Kasumi-1 (cell line): ENCODE measurements at places on chromosomes 1 and 21.

- no peak for DNase-seq
Observed at GRCh38 chr1:240831191-240831631, 219.3 kb upstream of the GREM2 start.

DNA sequence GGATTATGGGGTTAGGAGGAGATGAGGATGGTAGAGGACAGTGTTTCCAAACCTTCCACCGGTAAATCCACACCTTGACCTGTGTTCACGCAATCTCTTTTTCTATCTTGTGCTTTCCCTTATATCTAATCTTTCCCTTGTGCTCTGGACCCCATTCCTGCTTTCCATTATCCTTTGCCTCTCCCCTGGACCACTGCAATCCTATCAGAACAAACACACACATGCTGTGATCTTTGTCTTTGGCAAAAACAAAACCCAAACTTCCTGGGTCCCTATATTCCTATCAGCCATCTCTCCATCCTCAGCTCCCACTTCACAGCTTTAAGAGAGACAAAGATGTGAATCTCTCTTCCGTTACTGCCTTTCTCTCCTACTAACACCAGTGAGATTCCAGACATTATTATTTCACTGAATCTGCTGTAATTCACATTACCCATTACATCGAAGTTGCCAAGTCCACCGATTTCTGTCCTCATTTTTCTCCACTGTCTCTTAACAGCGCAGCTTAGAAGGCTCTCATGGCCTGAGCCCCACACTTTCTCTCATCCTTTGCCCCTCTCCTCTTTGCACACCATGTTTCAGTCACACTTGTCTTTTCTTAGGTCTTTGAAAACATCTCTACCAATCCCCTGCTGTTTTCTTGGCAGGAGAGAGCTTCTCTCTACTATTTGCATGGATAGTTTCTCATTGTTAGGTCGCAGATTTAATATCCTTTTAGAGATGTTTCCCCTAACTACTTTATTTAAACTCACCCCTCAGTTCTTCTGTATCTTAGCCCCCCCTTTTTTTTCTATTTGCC, 230.0 kb upstream of the B3GALT2 start:
- DNase-seq: no peak

GRCh38 chr1:75214017-75214416, 79.8 kb downstream of the LHX8 start:
- no peak for DNase-seq

- no peak for DNase-seq
Observed at GRCh38 chr1:41833519-41834000, 85.2 kb downstream of the HIVEP3 start.

DNA sequence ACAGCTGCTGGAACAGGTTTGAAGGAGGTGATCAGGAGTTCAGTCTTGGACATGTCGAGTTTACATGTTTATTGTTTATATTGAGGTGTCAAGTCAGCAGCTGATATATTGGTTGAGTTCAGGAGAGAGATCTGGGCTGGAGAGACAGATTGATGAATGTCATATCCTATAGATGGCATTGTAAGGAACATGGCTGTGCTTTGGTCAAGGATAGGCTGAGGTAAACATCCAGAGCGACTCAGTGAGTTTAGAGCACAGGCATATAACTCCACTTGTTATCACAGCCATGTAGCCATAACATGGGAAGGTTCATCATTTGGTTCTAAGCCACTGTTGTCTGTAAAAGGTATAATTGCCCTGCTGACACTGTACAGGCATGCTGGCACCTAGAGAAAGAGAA, 5.5 kb upstream of the MYOCOS start:
- no peak for DNase-seq

DNA sequence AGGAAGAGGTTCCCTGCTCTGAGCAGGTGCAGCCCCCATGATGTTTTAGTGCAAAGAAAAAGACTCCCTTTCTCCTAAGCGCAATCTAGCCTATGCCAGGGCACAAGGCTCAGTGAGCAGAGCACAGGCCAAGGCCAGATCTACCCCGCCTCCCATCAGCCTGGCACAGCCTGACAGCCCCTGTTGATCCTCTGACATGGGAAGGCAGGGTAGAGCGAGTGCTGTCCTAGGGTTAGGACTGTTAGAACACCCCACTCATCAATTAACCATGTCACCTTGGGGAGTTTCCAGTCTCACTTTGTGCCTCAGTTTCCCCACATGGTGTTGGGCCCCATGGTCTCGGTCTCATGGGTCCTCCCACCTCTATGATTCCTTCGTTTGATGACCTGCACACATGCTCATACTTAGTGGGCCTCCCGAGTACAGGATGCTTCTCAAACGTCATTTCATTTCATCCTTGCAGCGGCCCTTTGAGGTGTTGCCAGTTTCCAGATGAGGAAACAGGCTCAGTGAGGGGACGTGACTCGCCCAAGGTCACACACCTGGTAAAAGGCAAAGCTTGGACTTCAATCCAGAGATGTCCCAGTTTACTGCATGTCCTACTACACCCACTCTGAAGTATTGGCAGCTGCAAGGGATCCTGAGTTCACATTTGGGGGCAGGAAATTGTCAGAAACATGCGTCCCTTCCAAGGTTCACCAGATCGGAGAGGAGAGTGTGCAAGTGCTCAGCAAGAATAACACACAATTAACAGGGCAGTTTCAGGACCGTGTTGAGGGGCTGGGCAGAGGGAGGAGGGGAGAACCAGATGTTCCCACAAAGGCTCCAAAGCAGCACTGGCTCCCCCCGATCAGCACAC, 213.3 kb downstream of the TRABD2B start:
- DNase-seq: no peak

DNA sequence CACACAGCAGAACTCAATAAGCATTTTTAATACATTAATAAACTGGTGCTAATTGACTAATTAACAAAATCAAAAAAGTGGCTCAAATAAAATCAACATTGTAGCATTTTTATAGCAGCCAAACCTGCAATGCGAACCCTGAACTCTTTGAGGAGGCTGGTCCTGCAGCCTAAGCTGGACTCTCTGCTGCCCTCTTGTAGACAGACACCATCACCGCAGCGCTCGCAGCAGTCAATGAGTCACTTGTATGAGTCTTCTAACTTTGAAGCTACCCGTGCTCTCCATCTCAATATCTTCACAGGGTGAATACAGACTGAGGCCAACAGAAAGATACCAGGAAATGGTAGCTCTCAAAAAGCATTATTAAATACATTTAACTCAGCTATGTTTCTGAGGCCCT, 9.7 kb upstream of the KRTAP7-1 start:
- peak; percentile 67 for DNase-seq

- DNase-seq: no peak
Observed at GRCh38 chr1:230103306-230104173, 36.5 kb downstream of the GALNT2 start.

DNA sequence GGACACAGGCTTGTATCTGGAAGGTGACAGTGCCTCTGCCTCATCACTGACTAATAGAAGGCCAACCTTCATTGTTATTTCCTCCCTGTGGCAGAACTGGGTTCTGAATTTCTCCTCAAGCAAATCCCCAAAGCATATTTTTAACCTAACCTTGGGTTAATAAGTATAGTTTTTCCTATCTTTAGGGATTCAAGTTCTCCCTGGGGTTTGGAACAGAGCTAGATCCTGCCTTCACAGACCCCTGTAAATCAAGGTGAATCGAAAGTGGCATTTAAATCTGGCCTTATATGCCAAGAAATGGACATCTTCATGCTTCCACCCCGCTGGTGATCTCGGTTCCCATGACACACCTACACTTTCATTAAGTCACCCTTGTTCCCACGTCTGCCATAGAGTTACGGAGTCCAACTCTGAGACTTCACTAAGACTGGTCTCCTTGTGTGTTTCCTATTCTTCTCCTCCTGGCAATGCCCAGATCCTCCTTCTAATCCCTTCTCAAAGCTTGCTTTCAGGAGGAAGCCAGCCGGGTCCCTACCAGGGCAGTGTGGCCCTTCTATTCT, 4.3 kb upstream of the CHI3L2 start:
- DNase-seq: no peak

DNA sequence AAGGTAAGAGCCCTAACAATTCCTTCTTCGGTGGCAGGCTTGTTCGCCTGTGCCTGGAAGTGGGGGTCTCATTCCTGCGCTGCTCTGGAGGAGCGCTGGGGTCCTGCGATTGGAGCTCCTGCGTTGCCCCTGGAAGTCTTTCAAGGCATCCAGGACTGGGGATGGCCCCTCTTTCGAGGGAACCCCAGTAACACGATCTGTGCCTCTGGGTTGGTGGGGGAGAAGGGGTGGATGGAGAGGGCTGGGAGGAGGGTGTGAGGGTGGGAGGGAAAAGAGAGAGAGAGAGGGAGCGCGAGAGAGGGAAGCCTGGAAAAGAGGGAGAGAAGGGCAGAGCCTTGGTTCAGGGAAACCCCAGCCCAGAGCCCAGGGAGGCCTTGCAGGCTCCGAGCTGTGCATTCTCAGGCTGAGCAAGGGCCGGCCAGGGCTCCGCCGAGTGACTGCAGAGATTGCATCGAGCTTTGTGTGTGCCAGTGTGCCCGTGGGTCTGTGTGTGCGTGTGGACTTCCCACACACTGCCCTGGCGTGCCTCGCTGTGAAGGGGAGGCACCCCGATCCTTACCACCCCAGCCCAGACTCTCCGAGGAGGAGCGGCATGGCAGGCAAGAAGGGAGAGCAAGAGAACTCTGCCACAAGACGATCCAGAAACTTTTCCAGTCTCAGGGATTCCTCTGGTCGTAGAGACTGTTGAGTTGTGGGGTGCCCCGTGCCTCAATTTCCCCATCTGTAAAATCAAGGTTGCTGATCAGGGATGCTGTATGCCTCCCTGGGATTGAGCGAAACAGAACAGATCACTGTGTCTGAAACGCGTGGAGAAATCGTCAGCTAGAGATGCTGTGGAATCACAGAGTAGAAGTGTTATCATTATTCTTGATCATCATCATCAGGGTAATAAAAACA, 619 bp downstream of the BCL9 start:
- no peak for DNase-seq

DNA sequence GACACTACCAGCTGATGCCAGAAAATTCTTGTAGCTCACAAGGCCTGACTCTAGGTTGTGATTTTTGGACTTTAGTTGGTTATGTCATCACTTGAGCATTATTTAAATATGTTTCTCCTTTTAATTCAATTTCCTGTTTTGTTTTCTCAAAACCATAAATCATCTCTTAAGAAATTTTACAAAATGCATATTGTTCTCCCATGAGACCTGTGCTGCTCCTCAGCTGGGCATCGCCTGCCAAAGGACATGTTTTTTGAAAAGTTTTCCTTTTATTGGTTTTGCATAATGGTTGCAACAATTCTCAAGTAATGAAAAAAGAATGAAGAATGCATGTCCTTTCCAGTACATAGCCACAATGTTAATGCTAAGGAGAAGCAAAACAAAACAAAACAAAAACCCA, 204.7 kb upstream of the LYPLAL1 start:
- no peak for DNase-seq

DNA sequence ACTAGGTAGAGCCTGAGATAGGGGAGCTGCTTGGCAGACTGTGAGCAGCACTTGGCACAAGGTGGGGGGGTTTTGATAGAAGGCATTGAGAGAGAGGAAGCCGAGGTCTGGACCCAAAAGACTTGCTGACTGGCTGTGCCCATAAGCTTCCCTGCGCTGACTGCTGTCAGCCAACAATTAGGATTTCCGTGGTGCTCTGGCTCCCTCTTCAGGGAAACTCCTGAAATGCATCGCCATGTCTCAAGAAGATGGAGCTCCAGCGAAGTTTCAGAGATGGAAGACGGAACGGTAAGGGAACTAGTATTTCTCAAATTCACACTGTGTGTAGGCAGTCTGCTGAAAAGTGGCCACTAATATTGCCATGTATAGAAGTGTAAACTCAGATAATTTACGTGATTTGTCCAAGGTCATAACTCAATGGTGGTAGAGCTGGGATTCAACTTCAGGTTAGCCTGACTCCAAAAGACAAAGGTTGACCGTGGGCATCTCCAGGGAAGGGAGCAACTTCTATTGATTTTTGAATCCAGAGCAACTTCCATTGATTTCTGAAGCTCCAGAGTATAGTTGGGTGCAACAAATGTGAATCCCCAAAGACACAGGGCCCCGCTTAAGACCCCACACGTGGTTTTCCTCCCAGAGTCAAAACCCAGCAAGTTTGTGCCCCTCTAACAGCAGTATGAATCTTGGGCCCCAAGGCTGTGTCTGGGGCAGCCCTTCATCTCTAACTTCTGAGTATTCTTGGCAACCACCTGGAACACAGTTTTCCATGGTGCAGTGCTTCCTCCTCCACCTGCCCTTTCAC, 44.5 kb upstream of the CRNN start:
- DNase-seq: peak; percentile 88

- DNase-seq: no peak
Observed at GRCh38 chr1:166066107-166066506, 100.7 kb downstream of the FAM78B start.

GRCh38 chr1:203629016-203629506, 2.4 kb downstream of the ATP2B4 start:
- DNase-seq: no peak

DNA sequence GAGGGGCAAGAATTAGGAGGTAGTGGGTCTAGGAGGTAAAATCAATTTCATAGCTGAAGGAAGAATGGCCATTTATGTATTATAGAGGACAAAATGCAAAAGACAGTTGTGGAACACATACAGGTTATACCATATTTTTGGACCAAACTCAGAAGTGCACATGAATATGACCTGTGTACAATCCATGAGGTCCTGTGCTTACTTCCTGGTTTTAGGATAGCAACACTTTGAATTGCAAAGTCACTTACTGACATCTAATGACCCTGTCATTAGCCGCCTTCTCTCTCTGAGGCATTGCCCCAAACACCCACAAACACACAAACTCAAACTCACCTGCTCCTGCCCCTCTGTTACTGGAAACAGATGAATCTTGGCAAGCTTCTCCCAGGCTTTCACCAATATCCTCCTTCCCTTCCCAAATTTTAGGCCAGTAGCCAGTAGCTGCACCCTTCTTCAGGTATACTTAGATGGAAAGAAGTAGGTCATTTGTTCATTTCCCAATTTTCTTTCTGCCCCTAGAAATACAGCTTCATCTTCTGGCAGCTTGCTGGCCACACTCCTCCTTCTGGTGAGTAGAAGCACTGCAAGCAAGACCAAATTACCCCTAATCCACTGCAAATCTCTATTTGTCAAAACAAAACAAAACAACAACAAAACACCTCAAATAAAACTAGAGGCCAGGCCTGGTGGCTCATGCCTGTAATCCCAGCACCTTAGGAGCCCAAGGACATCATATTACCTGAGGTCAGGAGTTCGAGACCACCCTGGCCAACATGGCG, 13.7 kb upstream of the RPL5 start:
- peak; percentile 72 for DNase-seq

GRCh38 chr1:160114085-160114484, 1.5 kb upstream of the ATP1A2 start:
- no peak for DNase-seq

GRCh38 chr1:119966020-119966419, 69.7 kb upstream of the ADAM30 start:
- no peak for DNase-seq

DNA sequence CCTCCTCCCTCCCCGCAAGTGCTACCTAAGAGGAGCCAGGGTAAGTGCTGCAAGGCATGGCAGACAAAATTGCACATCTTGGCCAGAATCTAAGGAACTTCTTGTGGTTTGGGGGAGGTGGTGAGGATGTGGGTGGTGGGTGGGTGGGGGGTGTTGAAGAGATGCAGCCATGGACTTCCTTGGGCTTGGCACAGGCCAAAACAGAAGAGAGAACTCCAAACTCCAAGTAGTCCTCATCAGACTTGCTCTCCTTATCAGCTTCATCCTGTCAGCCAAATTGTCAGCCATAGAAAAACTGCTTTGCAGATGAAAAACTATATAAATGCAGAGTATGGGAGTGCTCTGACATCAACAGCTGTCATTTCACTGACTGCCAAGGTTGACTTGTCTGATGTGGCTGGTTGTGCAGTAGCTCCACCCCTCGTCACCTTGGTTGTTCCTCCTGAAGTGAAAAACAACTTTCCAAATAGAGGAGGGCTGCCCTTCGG, 7.1 kb downstream of the AMIGO1 start:
- peak; percentile 52 for DNase-seq

- DNase-seq: no peak
Observed at GRCh38 chr1:231719485-231720183, 93.0 kb downstream of the DISC1 start.
